Fibroblast of skin of right biceps (primary cell): ENCODE measurements at places on chromosomes 7 and 10.
A peak's percentile ranks its signal among the peaks of the same experiment; 100 is the strongest.

DNA sequence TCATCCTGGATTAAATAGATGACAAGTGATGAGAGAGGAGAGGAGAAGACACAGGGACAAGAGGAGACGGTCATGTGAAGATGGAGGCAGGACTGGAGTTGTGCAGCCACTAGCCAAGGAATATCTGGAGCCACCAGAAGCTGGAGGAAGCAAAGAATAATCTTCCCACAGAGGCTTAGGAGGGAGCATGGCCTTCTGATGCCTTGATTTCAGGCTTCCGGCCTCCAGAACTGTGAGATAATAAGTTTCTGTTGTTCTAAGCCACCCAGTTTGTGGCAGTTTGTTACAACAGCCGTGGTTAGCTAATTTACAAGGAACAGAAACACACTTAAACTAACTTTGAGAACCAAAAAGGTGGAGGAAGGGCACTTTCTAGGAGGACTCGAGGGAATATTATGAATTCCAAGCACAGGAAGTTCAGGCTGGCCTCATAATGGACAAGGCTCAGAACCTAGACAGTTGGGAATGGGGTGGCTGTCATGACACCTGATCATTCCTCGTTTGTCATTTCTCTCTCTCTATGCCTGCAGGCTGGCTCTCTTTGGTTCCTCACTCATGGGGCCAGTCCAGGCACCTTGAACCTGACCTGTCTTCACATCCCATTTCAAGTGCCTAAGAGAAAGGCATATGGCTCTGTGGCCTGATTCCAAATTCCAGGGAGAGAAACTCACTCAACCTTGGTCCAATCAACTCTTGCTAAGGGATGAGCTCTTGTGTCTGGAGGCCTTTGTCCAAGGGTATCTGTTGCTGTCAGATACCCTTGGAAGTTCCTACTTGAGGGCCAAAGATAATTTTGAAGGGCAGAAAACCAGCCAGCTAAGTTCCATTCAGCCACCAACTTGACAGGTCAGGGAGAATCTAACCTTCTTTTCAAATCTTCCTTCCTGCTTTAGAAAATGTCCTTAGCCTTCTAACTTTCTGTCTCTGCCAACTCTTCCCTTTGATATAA is 33.5 kb upstream of the PDZD8 start:
- no peak for DNase-seq

- peak; percentile 35 for DNase-seq
Measured at GRCh38 chr7:135335628-135336139, 102.0 kb downstream of the STRA8 start.

GRCh38 chr10:113063043-113063967 is 113.3 kb downstream of the TCF7L2 start:
- DNase-seq, result peak; percentile 64

DNA sequence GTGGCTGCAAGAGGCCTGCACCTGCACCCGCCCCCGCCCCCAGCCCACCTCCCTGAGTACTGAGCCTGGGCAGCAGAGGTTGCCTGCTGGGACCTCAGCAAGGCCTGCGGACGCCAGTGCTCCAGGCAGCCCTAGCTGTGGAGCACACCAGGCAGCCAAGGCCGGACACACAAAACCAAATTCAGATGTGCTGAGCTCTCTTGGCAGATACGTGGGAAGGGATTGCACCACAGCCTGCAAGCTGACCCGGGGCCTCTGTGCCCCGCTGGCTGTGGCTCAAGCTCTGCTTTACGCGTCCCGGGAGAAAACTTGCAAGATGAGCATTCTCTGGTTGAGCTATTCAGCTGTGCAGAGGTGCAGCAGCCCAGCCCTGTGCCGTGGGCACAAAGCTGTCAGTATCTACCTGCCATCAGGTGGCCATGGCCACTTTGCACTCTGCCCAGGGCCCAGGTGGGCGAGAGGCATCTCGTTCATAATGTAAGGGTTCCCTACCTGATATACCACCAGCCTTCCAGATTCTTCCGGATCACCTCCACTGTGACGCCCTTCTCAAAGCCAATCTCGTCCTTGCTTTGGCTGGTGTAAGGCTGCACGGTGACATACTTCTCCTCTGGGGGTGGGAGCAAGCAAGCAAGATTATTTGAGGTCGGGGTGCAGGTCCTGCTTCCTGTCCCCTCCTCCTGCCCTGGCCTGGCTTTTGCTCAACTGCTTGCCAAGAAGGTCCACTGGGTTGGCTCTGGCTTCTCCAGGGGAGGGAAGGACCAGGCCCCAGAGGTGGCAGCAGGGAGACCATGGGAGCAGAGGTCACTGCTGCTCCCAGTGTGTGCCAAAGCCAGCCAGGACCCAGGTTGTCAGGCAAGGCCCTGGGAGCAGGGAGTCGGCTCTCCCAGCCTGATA is 123.4 kb downstream of the NEURL1 start:
- peak; percentile 62 for DNase-seq

- DNase-seq, result peak; percentile 55
Measured at GRCh38 chr10:28906415-28906814, 229.1 kb downstream of the BAMBI start.

DNA sequence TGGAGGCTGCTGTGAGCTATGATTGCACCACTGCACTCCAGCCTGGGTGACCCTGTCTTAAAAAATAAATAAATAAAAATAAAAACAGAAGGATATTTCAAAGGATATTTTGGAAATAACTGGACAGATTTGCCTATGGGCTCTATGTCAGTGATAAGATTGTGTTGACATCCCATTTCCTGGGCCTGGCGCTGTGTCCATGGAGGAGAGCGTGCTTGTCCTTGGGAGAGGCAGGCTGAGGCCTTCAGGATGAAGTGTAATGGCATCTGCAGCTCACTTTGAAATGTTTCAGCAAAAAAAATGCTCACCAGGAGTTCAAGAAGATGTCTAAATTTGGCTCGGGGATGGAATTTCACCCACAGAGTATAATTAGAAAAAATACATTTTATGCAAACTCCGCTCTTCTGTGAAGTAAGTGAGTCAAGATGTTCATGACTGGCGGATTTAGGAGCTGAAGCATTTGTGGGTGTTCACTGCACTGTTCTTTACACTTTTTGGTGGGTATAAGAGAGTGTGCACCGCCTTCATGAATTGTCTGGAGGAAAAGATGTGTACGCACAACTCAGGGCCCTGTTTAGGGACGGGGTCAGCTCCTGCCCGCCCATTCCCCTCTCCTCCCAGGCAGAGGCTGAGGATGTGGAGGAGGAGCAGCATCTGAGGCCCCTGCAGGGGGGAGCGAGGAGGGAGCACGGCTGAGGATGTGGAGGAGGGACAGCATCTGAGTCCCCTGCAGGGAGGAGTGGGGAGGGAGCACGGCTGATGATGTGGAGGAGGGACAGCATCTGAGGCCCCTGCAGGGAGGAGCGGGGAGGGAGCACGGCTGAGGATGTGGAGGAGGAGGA is 18.5 kb upstream of the FOXL3 start:
- DNase-seq, result peak; percentile 61
